Activated CD8-positive, alpha-beta memory T cell treated with anti-CD3 and anti-CD28 coated beads for 4 hours (primary cell): ENCODE measurements at places on chromosomes 1 and 21.

- no peak for DNase-seq
These were observed 19.1 kb upstream of the HMGCS2 start for GRCh38 chr1:119787776-119788175.

GRCh38 chr1:108708691-108709660, 3.7 kb upstream of the FNDC7 start:
- DNase-seq, result peak; percentile 36

- DNase-seq, result no peak
These were observed 126.3 kb downstream of the PLPP3 start for GRCh38 chr1:56453016-56453415.

- no peak for DNase-seq
These were observed 18.6 kb downstream of the AKT3 start for GRCh38 chr1:243831463-243831862.

- no peak for DNase-seq
These were observed 16.3 kb downstream of the PRPF38A start for GRCh38 chr1:52420713-52421112.

DNA sequence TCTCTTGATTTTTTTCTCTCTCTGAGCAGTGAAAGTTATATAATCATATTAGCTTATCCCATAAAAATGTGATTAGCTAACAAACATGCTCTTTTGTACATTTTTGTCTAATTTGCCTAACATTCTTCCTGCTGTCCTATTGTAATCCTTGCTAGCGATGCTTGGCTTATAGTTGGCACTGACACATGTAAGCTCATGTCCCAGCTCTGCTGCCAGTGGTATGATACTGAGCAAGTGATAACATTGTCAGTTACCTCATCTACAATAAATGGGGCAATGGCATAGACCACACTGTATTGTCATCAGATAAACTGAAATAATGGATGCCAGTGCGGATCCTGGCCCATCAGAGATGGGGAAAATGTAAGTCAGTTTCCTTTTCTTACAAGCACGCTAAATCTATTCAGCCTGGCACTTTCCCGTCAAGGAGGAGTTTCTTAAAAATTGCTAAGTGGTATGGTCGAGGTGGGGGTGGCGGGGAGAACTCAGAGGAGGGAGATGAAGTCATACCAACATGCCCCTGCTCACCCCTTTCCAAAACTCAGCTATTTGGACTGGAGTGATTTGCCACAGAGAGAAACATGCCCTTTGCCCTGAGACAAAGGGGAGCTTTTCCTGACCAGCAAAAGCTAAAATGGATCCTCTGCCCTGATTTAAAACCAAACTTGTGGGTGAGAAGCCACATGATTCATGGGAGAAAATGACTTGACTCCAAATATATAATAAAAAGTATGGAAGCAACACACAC, 1.3 kb downstream of the FYB2 start:
- DNase-seq, result no peak

DNA sequence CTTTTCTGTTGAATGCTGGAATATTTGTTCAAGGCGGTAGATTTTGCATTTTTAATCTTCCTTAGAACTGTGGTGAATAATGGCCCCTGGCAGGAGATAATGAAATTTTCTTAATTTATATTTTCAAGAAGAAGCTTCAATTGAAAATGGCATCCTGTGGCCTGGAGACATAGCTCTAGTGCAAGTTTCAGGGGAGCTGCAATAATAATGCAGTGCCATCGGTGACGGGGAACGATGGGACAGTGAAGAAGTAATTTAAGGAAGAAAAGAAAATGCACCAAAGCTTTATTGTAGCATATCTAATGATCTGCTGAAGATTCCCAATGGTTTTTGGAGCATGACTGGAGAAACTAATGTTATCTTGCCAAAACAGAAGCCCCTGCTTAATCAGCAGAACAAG, 128.4 kb downstream of the ADGRL2 start:
- DNase-seq, result no peak

DNA sequence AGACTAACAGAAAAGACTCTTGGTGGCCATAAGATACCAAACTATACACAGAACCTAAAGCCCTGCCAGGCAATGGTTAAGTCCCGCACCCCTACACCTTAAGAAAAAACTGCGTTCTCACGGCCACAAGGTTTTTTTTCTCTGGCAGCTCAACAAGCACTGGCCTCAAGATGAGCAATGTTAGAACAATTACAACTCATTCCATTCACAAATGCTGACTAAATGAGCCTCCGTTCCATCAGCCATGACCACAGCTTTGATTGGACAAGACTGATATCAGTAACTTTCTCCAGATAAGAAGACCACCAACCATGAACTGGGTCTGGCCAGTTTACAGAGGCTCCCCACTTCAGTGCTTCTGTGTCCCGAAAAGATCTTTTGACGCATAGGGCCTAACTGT, 31.9 kb downstream of the SEC16B start:
- DNase-seq, result no peak

- DNase-seq, result peak; percentile 60
These were observed 233.0 kb upstream of the IRF2BP2 start for GRCh38 chr1:234842726-234843641.

- DNase-seq, result no peak
These were observed 3.3 kb downstream of the AMPD2 start for GRCh38 chr1:109622895-109623294.

- DNase-seq, result no peak
These were observed 15.6 kb downstream of the PADI3 start for GRCh38 chr1:17264470-17264869.

GRCh38 chr1:32991819-32992488, 27.3 kb upstream of the RNF19B start:
- no peak for DNase-seq

DNA sequence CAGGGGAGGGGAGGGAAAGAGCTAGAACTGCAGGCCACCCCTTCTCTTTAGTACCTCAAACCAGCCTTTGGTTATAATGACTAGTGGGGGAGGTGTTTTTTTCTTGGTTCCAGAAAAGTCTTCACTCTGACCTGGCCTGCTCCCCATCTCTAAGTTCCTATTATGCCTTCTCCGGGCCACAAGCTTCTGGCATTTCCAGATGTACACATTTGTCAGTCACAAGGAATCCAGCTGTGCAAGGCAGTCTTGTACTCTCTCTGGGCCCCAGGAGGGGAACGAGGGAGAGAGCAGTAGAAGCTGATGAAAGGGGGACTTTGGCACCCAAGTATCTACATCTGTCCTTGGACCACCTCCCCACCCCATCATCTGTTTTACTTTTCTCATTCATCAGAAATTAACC, 2.7 kb upstream of the FALEC start:
- DNase-seq, result no peak

GRCh38 chr21:15659753-15660422, 69.9 kb upstream of the USP25 start:
- DNase-seq, result no peak

DNA sequence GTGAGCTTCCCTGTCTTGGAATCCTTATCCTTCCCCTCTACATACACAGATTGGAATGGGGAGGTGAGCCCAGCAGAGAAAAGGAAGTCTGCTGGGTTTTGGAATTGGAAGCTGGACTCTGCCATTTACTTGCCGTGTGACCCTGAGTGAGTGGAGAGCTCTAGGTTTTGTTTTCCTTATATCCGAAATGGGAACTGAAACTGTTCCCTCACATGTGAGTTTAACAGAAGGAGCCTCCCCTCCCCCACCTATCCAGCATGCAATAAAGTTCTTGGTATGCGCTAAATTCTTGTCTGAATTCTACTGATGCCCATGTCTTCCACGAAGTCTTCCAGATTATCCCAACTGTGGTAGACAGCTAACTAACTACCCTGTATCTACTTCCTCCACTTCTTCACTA, 58.7 kb downstream of the NENF start:
- DNase-seq, result no peak

- DNase-seq, result no peak
These were observed 485.7 kb upstream of the BRINP3 start for GRCh38 chr1:190963321-190963720.

DNA sequence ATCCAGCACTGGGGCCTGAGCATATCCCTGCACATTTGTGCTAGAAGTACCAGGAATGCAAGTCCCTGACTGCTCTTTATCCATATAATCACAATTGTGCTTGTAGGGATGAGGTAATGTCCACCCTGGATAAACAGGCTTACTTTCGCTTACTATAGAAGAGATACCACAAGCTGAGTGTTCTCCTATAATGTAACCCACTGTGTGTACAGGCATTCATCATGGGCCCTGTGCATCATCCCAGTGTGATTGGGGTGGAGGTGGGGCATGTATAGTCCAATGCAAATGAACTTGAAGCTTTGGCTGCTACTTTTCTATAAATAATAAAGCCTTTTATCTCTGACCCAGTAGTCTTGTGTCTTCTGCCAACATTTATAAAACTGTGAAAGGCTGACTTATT, 69.3 kb downstream of the MAN1A2 start:
- DNase-seq, result no peak

DNA sequence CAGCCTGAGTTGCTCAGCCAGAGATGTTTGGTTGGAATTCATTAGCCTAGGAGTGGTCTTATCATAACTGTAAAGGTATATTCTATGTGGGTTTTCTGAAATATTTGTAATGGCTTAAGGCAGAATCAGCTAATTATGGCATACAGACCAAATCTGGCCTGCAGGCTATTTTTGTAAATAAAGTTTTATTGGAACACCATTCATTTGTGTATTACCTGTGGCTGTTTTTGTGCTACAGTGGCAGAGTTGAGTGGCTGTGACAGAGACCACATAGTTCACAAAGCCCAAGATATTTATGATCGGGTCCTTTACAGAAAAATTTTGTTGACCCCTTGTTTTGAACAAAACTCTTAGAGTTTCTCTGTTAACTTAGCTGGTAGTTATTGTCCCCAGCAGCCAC, 7.4 kb upstream of the DDOST start:
- no peak for DNase-seq

GRCh38 chr1:82969340-82969739, 1029.6 kb downstream of the TTLL7 start:
- no peak for DNase-seq

GRCh38 chr1:54247863-54248515, 48.0 kb downstream of the MRPL37 start:
- DNase-seq, result no peak

GRCh38 chr1:18786149-18786548, 73.3 kb downstream of the TAS1R2 start:
- no peak for DNase-seq

- DNase-seq, result no peak
These were observed 15.2 kb downstream of the CDK18 start for GRCh38 chr1:205519541-205520131.

DNA sequence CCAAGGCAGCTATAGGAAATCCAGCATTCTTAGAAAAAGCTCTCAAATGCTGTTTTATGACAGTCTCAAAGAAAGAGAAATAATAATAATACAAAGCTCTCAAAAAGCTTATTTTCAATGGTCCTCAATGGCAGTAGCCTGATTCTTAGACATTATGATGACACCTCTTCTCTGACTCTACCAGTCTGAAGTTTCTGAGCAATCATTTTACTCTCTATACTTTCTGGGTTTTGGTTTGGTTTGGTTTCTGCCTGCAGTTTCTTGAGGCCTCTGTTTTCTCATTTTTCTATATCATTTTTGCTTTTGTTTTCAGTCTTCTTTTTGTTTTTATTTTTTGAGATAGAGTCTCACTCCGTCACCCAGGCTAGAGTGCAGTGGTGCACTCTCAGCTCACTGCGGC, 50.2 kb upstream of the TBX15 start:
- DNase-seq, result no peak
